Astrocyte (in vitro differentiated cells and primary cell): ENCODE measurements at places on chromosomes 4 and X. TPM values are rescaled to one million over a fixed set of nuclear protein-coding genes. Genes with fewer than 3 reads are reported as not detected.

- DNase-seq, result no peak
Observed at GRCh38 chrX:2697306-2697705, 6.2 kb downstream of the CD99 start.

- DNase-seq, result no peak
Observed at GRCh38 chr4:38560340-38560739, 103.7 kb upstream of the KLF3 start.

DNA sequence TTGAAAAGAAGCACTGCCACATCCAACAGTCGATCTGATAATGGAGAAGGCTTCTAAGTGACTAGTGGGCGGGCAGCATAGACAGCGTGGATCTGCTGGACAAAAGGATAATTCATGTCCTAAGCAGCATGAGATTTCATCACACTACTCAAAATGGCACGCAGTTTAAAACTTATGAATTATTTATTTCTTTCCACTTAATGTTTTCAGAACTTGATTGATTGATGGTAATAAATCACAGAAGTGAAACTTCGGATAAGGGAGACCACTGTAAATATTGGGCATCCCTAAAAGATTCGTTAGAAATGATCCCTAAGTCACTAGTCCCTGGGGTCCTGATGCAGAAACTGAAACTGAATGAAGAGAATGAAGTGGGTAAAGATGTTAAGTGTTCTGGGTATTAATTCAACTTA lies 93.0 kb upstream of the ANK2 start:
- DNase-seq, result no peak

DNA sequence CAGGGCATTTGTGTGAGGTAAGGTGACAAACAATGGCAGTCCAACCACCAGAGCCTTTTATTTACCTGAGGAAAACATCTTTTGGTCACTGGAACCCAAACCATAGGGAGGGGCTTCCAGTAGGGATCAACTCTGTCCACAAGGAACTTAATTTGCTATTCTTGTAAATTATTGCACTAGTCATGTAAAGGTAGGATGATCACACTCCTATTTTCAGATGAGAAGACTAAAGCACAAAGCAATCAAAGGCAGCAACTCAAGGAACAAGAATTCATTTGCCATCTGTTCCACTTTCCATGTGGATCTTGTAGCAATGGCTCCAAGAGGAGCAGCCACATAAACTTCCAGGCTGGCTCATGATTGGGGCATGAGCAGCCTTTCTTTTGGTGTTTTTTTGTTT lies 35.3 kb downstream of the CD99L2 start:
- DNase-seq, result no peak

GRCh38 chrX:106957856-106958255 lies 37.7 kb downstream of the CLDN2 start:
- no peak for DNase-seq

DNA sequence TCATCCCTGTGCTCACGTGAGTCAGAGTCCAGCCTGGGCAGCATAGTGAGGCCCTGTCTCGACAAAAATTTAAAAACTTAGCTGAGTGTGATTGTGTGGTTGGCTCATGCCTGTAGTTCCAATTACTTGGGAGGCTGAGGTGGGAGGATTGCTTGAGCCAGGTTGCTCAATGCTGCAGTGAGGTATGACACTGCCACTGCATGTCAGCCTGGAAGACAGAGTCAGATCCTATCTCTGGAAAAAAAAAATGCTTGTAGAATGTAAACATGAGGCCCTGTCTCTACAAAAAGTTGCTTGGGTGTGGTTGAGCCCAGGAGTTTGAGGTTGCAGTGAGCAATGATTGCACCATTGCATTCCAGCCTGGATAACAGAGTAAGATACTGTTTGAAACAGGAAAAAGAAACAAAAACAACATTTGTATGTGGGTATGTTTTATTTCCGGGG lies 11.3 kb upstream of the YTHDC1 start:
- peak; percentile 47 for DNase-seq

GRCh38 chrX:48823053-48823452 lies 3.3 kb upstream of the ERAS start:
- no peak for DNase-seq

DNA sequence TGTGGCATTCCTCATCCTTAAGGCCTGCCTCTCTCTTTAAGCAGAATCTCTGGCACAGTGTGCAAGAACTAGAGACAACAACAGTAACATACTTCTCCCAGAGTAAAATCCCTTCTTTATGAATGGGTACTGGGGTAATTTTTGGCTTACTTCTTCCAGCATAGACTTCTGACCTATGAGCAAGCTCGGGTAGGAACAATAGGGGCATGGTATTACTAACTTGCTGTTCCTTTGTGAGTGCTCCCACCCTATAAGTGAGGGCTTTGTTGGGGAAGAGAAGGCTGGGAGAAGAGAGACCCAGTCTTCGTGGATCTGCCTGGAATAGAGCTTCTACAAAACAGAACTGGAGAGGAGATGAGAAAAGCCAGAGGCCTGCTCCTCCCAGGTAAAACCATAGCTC lies 30.2 kb downstream of the CLDN2 start:
- DNase-seq, result no peak

DNA sequence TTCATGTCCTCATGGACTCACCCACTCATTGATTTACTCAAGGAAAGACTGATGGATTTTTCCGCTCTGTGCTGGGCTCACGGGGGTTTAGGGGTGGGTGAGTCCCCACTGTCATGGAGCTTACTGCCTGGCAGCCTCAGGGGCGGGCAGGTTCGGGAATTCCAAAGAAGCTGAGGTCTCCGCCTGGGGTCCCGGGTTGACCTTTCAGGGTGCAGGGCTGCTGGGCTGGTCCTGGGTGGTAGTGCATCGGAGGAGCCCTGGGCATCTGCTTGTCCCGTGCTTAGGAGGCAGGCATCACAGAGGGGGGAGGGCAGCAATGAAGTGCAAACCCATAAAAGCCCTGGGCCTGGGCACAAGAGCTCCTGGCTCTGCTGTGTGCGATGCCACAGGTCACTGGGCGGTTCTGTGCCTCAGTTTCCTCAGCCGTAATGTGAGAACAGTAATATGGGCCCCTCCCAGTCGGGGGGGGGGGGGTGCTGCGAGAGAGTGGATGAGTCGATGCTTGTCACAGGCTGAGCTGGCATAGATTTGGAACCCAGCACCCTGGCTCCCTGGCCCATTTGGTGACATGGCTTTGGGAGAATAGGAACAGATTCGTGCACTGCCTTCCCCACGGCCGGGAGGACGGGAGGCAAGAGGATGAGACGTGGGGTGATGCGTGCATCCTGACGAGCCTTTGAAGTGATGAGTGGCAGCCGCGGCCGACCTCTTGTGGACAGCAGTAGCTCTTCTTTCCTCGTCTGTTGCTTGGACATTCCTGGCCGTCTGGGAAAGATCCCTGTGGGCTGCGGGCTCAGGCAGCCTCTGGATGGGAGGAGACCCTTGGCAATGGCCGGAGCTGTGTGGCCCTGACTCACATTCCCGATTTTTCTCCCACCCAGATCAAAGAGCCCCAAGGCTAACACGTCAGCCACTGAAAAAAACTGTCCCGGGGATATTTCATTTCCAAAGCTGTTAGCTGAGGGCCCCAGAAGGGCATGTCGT lies 42.0 kb downstream of the PSAPL1 start:
- DNase-seq, result peak; percentile 86

DNA sequence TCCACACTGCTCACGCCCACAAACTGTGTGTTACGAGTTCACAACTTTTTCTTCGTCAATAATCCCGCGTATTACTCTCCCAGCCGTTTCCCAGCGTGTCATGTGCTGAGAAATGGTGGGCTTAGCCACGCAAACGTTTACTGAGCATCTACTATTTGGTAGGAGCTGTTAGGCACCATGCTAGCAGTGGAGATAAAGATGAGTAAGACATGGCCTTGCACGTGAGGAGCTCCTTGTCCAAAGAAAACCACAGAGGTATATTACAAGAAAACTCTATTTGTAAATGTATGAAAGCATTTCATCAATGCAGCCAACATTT lies 821 bp upstream of the TMEM128 start:
- DNase-seq, result no peak

GRCh38 chr4:98619180-98619579 lies 39.2 kb downstream of the TSPAN5 start:
- DNase-seq, result no peak

DNA sequence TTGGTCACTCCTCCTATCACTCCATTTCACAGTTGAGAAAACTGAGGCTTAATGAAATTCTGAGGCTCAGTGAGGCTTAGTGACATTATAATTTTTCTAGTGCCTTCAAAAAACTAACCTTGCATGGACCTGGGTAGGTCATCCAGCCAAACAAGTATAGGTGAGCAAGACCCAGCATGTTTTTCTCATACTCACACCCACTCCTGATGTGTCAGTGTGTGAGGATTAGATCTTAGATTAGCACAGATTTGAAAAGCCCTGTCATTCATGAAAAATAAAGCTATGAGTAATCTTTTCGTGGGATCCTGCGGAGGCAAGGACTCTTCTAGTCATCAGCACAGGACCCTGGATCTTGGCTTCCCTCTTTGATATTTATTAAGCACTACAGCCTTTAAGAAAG lies 146.7 kb downstream of the CHIC2 start:
- DNase-seq, result peak; percentile 29

DNA sequence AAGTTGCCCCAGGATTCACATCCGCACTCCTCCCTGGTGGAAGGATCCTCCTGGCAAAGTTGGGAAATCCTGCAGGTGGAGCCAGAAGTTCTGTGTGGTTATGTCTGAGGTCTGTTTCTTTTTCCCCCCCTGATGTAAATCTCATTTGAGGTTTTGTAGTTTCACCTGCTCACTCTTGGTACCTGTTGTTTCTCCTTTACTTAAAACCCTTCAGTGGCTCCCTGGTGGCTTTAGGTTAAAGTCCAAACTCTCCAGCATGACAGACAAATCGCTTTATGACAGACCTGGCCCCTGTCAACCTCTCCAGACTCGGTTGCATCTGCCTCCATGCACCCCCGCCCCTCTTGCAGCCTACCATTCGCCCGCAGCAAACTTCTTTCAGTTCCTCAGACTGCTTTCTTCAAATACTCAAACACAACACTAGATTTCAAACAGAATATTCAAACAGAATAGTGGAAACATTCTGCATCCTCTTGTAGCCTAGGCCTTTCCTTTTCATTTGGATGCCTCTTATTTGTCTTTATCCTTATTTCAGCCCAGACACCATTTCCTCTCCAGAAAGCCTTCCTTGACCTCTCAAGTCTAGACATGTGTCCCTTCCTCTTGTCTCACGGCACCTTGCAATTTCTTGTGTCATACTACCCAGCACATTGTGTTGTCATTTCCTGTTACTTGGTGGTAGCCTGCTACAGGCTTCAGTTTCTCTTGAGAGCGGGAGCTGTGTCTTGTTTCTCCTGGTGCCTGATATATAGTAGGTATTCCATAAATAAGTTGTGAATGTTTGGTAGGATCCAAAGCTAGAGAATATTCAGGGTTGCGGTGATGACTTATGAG lies 24.8 kb downstream of the IL13RA1 start:
- DNase-seq, result no peak

GRCh38 chr4:168880072-168880675 lies 129.9 kb downstream of the CBR4 start:
- peak; percentile 80 for DNase-seq

- DNase-seq, result no peak
Observed at GRCh38 chr4:70754470-70754869, 32.7 kb downstream of the RUFY3 start.

GRCh38 chrX:38965888-38966287 lies 164.6 kb downstream of the MID1IP1 start:
- no peak for DNase-seq

DNA sequence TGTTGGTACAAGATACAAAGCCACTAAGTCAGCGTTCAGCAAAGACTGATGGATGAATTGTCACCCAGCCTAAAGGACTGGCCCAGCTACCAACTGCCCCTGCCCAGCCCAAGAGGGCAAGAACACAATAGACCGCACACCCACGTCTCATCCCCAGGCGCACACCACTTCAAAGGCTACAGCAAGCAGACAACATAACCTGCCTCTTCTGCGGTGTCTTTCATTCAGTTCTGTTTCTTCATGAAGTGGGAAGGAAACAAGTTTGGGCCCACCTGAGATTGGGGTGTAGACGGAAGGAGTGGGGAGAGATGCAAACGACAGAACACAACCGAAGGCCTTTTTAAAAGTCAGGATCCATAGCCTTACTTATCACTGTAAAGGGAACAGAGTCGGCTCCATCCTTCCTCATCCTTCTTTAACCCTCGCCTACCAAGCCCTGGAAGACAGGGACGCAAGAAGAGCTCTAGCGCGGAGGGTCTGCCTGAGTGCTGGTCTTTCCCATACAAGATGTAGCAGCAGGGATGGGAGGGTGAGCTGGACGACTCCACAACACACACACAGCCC lies 691 bp downstream of the SCARB2 start:
- peak; percentile 61 for DNase-seq

DNA sequence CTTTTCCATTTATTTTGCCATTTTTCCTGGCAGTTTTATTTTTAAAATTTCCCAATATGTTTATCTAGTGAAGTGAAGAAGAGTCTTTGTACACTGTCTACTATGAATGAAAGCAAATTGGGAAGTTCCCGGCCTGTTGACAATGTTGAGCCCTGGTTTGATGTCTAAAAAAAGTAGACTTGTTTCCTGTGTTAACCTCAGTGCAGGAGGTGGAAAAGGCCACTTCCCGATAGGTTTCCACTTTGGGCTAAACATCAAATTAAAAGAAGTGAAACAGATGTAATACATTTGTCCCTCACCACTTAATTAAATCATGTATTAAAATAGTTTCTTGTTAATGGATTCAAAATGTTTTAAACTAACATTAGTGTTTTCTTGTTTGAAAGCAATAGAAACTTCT lies 30.0 kb downstream of the BBS12 start:
- no peak for DNase-seq

DNA sequence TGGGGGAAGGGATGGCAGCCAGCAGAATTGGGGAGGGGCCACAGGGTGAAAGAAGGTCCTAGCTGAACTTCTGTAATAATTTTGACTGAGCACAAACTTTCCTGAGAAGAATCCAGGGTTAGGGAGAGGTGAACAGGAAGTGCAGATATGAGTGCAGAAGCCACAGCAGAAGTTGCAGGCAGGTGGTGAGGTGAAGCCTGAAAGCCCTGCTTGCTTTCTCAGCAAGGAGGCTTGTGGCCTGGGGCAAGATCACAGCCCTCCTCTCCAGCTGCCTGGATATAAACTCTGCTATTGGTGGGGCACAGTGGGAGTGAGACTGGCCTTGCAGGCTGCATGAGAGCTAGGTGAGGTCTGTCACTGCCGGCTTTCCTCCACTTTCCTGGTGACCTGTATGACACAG lies 44.1 kb upstream of the UPRT start:
- DNase-seq, result no peak

DNA sequence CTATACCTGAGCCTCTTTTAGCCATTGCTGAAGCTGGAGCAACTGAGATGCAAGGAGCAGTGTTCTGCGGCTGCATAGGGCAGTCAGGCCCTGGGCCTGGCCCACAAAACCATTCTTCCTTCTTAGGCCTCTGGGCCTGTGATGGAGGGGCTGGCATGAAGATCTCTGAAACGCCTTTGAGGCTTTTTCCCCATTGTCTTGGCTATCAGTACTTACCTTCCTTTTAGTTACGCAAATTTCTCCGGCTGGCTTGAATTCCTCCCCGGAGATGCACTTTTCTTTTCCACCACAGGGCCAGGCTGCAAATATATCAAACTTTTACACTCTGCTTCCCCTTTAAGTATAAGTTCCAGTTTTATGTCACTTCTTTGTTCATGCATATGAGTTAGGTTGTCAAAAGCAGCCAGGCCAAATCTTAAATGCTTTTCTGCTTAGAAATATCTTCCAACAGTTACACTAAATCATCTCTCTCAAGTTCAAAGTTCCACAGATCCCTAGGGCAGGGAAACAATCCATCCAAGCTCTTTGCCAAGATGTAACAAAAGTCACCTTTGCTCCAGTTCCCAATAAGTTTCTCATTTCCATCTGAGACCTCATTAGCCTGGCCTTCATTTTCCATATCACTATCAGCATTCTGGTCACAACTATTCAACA lies 194.4 kb upstream of the PCDH7 start:
- DNase-seq, result no peak

LRIT3 gene
- total RNA-seq, result 0.11 TPM in 1 of 2 replicates, not detected in the other

MAGEA2B gene
- total RNA-seq, result 1.2 and 2.9 TPM in 2 replicates

UGT2B10 gene
- not detected in 2 replicates for total RNA-seq

TXK gene
- total RNA-seq, result 0.50 TPM in 1 of 2 replicates, not detected in the other
